ENCODE measurements at places on chromosomes 13 and 19.

GRCh38 chr19:10601999-10602329 is 14.9 kb upstream of the AP1M2 start:
- no peak for DNase-seq

DNA sequence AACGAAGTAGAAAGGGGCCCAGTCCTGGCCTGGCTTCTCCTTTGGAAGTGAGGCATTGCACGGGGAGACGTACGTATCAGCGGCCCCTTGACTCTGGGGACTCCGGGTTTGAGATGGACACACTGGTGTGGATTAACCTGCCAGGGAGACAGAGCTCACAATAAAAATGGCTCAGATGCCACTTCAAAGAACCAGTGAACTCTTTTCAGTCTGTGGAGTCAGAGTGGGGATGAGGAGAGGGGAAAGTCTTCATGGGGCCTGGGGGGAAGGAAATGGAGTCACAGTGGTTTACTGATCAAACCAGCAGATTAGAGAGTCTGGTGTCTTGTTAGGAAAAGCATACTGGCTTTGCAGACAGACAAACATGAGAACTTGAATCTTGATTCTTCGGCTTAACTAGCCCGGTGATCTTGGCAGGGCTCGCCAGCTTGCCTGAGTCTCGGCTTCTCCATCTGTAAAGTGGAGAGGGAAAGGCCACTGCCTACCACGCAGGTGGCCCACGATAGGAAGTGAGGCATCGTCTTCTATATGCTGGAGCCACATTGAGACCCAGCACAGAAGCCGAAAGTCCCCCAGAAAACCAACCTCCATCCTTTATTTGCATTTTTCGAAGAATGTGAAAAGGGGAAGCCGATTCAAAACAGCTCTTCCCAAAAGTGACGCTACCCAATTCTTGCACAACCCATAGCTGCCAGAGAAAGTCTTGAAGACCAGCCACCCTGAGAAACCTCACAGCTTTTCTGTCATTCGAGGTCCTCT is at the start of gene FFAR1:
TSS of gene FFAR1 (plus strand) at position 732 of the 759 bp plus-strand sequence. CDS start 3,650 bp downstream, outside the sequence.
- DNase-seq: no peak

- no peak for DNase-seq
Measured at GRCh38 chr13:95360052-95360451, 58.8 kb upstream of the ABCC4 start.

GRCh38 chr19:19214892-19215291 is 3.1 kb downstream of the NCAN start:
- peak; percentile 6 for DNase-seq

DNA sequence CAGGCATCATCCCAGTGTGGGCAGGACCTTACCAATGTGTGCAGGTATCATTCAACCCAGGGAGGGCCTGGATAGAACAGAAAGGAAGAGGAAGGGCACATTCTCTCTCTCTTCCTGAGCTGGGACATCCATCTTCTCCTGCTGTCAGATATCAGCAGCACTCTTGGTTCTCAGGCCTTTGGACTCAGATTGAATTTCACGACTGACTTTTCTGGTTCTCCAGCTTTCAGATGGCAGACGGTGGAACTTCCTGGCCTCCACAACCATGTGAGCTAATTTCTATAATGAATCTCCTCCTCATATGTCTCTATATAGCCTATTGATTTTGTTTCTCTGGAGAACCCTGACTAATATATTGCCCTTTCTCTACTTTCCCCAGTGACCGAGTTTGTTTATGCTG is 77.3 kb downstream of the OLFM4 start:
- DNase-seq: no peak

GRCh38 chr19:54952591-54953344 is 5.4 kb upstream of the NLRP7 start:
- no peak for DNase-seq

DNA sequence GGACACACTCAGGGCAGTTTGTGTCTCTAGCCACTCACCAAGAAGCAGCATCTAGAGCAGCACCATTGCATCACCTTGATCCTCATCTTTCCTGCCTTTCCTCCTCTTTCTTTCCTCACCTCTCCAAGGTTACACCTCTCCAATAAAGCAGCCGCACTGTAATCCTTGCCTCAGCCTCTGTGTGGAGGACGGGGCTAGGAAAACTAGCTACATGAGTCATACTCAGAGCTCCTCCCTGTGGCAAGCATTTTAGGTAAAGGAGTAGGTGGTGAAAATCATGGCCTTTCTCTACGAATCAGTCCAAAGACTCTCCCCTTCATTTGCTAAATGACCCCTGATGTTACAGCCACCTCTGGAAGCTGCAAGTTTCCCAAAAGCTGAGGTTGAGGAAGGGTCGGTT is 108.9 kb downstream of the DNAJC15 start:
- DNase-seq: no peak

DNA sequence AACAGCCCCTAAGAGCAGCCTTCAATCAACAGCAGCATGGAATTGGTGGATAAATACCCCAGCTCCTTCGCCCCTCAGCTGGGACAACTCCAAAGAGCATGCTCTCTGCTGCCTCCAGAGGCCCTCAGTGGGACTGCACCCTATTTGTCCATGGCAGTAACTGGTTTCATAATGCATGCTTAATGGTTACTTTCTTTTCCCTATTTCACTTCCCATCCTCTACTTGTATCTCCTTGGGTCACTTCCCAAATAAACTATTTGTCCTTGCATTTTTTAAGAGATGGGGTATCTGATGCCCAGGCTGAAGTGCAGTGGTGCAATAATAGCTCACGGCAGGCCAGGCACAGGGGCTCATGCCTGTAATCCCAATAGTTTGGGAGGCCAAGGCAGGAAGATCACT is 13.5 kb upstream of the TPM4 start:
- DNase-seq: no peak

DNA sequence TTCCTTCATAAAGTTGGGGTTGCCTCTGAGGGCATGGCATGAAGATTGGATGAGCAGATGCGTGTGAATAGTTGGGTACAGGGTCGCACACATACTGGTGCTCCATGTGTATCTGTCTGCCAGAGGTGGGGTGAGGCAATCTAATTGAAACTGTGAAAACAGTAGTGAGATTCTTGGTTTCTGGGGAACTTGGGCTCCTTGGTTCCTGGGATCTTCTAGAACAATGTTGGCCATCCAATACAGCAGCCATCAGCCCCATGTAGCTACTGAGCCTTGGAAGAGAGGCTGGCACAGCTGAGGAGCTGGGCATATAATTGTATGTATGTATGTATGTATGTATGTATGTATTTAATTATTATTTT is 616 bp downstream of the FCHO1 start:
- no peak for DNase-seq

DNA sequence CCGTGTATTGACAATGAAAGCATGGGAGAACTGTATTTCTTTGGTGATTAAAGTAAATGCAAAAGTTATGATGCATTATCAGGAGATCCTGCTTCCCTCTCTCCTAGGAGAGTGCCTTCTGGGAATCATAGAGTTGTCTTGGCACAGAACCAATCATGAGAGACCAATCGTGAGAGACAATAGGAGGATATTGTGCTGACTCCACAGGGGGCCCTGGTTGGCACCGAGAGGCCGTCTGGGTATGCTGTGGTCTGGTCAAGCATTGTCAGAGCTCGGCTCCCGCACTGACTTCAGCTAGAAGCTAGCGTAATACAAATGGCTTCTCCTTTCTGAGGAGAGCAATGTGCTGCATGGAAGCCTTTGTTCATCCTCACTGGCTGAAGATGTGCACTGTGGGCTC is 131.5 kb upstream of the GJB6 start:
- no peak for DNase-seq

GRCh38 chr13:113647351-113648215 is 10.4 kb downstream of the ATP4B start:
- DNase-seq: no peak

GRCh38 chr19:49486710-49487276 is 615 bp upstream of the RPL13A start:
- DNase-seq: no peak

DNA sequence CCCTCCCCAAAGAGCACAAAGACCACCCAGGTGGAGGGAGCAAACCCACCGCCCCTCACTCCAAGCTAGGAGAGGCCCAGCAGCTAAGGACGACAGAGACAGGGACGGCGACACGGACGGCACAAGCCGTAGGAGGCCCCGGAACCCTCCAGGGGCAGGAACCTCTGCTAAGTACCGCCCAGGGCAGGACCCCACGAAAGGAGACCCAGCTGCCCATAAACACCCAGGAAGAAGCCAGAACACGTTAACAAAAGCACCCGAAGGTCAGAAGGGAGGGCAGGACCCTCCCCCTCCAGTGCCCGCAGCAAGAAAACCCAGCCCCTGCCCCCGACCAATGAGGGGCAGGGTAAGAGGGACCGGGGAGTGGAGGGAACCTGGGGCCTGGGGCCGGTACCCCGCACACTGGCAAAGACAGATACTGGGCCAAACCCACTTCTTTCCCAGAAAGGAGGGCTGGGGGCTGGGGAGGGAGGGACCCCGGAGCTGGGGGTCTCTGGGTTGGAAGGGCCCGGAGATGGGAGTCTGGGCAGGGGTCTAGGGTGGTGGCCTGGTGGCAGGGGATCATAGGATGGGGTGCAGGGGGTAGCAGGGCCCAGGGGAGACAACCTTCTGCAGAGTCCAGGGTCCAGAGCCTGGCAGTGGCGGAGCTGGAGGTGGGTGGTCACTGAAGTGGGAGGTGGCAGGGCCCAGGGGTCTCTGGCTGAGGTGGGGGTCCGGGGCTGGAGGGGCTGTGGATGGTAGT is 2.4 kb downstream of the BTBD2 start:
- no peak for DNase-seq

DNA sequence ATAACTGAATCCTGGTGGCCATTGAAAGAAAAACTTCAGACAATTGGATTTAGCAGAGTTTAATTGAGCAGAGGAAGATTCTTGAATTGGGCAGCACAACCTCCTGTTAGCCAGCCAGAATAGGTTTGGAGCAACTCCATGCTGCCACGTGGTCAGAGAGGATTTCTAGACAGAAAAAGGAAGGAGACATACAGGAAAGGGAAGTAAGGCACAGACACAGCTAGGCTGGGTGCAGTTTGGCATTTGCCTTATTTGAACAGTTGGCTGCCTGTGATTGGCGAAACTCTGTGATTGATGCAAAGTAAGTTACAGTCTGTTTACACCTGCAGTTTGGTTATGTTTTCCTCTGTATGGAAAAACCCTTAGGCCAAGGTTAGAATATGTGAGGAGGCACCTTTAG is 85.8 kb upstream of the SPATA13 start:
- no peak for DNase-seq

- DNase-seq: no peak
Measured at GRCh38 chr19:39563408-39563807, 23.4 kb upstream of the EID2 start.

- no peak for DNase-seq
Measured at GRCh38 chr13:23205807-23206206, 25.0 kb downstream of the SGCG start.

DNA sequence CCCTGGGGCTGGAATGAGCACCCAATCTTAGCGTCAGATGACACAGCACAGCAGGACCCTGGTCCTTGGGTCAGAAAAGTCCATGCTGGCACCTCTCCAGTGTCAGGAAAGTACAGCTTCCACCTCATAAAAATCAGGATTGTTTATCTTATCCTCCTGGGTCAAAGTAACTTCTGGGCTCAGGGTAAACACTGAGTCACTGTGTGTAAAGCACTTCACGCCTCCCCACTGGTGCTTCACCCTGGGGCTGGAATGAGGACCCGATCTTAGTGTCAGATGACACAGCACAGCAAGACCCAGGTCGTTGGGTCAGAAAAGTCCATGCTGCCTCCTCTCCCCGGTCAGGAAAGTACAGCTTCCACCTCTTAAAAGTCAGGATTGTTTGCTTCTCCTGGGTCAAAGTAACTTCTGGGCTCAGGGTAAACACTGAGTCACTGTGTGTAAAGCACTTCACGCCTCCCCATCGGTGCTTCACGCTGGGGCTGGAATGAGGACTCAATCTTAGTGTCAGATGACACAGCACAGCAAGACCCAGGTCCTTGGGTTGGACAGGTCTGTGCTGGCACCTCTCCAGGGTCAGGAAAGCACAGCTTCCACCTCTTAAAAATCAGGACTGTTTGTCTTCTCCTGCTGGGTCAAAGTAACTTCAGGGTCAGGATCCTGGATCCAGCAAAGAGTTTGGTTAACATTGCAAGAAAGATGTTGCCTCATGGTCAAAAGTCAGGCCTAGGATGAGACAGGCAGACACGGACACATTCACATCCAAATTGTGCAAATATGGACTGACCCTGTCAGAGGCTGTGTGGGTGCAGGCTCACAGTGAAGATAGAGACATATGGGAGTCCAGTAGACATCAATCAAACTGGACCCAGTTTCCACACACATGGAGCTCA is 39.2 kb upstream of the CYP2A7 start:
- no peak for DNase-seq

DNA sequence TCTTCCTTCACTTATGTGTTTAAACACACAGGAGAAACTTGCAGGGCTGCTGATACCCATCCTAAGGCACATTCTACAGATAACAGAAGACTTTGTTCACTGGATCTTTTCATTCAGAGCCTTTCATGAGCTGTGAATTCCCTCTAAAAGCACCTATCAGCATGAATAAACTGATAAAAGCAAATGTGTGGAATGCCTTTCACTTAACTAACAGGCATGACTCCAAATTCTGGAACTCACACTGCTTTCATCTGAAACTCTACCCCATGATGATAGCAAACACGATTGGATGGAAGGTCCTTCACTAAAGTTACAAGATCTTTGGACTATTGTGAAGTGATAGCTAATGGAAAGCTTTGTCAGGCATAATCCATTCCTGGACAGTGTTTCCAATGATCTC is 457.3 kb downstream of the EFNB2 start:
- DNase-seq: no peak

GRCh38 chr13:50990818-50991506 is 81.4 kb downstream of the RNASEH2B start:
- no peak for DNase-seq

- DNase-seq: no peak
Measured at GRCh38 chr13:80363890-80364503, 23.1 kb upstream of the SPRY2 start.

- no peak for DNase-seq
Measured at GRCh38 chr19:39038098-39038497, 5.7 kb upstream of the FBXO27 start.

- no peak for DNase-seq
Measured at GRCh38 chr13:44790289-44790688, 199.0 kb downstream of the NUFIP1 start.

GRCh38 chr19:29119590-29119989 is 93.4 kb downstream of the UQCRFS1 start:
- no peak for DNase-seq

- no peak for DNase-seq
Measured at GRCh38 chr13:26247608-26248007, 6.3 kb upstream of the CDK8 start.

DNA sequence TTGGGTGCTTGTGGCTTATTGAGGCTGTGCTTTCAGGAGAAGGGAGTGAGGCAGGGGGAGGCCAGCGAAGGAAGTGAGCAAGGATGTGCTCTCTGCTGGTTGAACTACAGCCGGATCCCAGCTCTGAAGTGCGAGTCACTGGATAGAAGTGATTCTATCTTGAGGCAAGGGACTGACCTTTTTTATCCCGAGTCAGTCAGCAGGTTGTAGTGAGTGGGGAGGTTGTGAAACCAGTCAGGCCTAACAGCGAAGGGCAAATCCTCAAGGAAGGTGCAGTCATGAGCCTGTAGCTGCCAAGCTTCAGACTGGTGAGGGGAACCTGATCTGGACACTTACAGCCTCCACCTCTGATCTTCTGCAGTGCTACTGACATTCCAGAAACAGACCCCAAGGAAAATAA is 18.6 kb downstream of the SCEL start:
- DNase-seq: no peak

- no peak for DNase-seq
Measured at GRCh38 chr19:2573916-2574315, 98.0 kb downstream of the GADD45B start.
